ENCODE measurements at places on chromosomes 5 and 9. TPM values are rescaled to one million over a fixed set of nuclear protein-coding genes. Genes with fewer than 3 reads are reported as not detected.

- no peak for DNase-seq
These were observed 220.4 kb upstream of the IRX4 start for GRCh38 chr5:2102819-2103776.

Gene MYMK
- total RNA-seq, result not detected

DNA sequence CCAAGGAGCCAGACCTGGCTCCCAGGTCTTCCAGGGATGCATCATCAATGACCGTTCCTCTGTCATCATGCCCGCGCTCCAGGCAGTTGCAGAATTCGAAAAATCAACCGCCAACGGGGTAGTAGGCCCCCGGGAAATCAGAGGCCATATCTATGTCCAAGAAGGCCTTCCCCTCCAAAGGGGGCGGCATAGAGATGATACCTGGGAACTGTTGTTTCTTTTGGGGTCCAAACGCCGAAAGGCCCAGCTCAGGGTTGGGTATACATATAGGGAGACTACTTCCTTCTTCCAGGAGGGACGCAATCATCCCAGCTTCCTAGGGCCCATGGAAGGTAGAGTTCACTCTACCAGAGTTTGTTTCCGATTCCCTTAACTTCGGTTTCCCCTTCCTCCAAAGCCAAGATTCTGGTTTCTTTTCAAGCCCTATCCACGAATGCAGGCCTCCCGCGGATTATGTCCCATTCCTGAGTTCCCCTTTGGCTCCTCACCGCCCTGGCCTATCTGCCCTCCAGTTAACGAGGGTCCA, 754 bp downstream of the DCAF12 start:
- no peak for DNase-seq

DNA sequence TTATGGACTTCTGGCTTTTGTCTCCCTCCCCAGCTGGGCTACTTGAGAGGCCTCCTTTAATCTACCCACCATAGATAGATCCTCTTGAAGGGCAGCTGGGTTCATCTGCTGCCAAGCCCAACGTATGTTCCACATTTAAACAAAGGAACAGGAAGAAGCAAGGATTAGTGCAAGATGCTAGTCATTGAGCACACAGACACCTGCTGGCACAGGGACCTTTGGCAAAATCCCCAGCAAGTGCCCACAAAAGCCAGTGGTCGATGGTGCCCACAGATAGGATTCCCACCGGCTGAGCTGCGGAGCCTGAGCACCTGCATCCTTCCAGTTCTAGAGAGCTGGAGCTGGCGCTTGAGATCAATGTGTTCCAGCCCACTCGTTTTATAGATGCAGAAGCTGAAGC, 57.7 kb upstream of the SHB start:
- DNase-seq, result no peak

- DNase-seq, result no peak
These were observed 33.6 kb downstream of the HTR4 start for GRCh38 chr5:148620696-148621095.

- peak; percentile 81 for DNase-seq
These were observed 232.6 kb downstream of the MAST4 start for GRCh38 chr5:66828548-66829357.

Measured in kidney epithelial cell (primary cell).